Activated CD4-positive, alpha-beta memory T cell treated with anti-CD3 and anti-CD28 coated beads for 36 hours (primary cell): ENCODE measurements at places on chromosomes 4 and X. TPM values are rescaled to one million over a fixed set of nuclear protein-coding genes. Genes with fewer than 3 reads are reported as not detected.

- H3K27me3 ChIP-seq = no peaks in the 10 kb centered on the region
- peaks cover 8% of the 10 kb centered on the region for H3K36me3 ChIP-seq
- no peak for DNase-seq
- no peak overlapping the region for H3K4me3 ChIP-seq
These were observed 27.8 kb downstream of the CD99L2 start for GRCh38 chrX:150870487-150871340.

CITED1 gene
- not detected for total RNA-seq

SYNPO2 gene
- total RNA-seq = 0.19 TPM

PNMA6F gene
- not detected for total RNA-seq

TGIF2LX gene
- total RNA-seq = not detected
